ENCODE measurements at places on chromosomes 6 and 20.

DNA sequence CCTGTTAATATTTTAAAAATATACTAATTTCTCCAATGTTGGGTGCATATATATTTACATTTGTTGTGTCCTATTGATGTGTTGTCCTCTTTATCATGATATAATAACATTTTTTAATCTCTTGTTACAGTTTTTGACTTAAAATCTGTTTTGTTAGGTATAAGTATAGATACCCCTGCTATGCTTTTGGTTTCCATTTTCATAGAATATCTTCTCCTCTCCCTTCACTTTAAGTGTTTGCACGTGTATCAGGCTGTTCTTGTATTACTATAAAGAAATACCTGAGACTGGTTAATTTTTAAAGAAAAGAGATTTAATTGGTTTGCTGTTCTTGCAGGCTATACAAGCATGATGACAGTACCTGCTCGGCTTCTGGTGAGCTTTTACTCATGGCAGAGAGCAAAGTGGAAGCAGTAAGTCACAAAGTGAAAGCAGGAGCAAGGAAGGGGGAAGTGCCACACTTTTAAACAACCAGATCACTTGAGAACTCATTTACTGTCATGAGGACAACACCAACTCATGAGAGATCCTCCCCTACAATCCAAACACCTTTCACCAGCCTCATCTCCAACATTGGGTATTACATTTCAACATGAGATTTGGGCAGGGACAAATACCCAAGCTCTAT lies 340.5 kb upstream of the SYNCRIP start:
- DNase-seq = no peak

DNA sequence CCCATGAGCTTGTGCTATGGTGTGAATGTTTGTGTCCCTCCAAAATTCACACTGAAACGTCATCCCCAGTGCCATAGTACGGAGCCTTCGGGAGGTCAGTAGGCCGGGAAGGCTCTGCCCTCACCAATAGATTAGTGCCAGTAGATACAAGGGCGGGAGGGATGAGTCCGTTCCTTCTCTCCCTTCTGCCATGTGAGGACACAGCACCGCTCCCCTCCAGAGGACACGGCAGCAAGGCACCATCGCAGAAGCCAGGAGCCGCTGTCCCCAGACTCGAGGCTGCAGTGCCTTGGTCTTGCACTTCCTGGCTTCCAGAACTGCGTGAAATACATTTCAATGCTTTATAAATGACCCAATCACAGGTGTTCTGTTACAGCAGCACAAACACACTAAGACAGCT lies 39.2 kb upstream of the BHLHE23 start:
- DNase-seq = no peak

- no peak for DNase-seq
These were observed 125.9 kb upstream of the ESR1 start for GRCh38 chr6:151681433-151682059.

DNA sequence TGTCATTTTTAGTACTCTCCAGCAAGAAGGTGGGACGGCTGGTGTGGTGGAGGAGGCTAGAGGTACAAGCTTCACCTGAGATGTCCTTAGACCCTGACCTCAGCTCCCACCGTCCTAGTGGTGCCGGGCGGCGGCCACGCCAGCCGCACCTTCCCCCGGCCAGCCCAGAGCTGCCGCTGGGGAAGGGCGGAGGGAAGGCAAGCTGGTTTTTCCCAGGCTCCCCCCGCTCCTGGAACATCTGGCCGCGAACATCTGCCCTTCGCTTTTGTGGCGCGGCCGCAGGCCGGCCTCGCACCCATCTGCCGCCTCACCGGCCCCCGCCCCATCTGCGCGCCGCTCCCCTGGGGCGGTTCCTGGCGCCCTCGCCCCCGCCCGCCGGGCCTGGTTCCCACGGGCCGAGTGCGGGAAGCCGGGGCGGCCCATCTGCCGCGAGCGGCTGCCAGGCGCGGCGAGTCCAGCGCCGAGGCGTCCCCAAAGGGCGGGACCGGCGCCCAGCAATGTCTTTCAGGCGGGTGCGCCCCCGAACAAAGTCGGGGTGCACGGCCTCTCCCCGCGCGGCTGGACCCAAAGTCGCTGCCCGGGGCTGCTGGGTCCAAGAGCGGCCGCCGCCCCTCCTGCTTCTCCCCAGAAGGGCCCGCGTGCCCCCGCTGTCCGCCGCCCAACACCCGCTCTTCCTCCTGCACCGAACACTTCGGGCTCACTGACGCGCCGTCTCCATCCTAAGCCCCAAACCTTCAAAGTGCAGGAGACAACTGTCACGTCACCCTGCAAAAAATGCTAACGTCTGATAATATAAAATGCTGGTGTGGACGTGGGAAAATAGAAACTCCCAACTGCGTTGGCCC lies 17.3 kb upstream of the ID1 start:
- no peak for DNase-seq

DNA sequence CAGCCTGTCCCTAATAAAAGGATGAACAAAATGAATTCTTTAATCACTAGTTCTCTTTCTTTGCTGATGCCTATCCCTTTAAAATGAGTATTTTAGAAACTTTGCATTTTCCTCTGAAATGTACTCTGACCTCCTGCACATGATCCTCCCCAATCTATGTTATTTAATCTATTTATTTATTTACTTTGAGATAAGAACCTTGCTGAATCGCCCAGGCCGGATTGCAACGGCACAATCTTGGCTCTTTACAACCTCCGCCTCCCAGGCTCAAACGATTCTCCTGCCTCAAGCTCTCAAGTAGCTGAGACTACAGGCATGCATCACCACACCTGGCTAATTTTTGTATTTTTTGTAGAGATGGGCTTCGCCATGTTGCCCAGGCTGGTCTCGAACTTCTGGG lies 27.9 kb downstream of the ADTRP start:
- no peak for DNase-seq

- peak; percentile 24 for DNase-seq
These were observed 516 bp downstream of the GTPBP2 start for GRCh38 chr6:43628393-43629103.

DNA sequence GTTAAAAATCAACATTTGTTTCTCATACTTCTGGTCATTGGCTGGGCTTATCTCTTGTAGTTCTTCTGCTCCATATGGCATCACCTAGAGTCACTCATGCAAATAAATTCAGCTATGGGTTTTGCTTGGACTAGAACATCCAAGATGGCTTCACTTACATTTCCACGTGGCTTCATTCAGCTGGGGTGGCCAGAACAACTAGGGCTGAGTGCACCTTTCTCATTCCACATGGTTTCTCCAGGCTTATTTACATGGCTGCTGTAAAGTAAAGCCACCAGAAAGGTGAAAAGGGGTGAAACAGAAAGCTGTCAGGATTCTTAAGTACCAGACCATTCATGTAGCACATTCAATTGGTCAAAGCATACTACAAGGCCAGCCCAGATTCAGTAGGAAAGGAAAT lies 151.1 kb upstream of the BMP2 start:
- DNase-seq = no peak

DNA sequence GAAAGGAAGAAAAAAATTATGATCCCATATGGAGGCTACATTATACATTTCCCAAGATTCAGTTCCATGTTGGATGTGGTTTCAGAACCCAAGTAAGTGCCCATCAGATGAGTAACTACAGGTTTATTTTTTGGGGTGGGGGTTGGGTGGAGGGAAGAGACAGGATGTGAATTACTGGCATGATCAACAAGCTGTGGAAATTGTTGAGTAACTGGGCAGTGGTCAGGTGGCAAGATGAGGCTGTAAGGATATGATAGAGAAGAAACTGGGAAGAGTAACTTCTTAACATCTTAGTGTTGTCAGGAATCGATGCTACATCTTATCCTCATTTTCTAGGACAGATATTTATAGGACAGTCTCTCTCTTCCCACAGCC lies 153.5 kb downstream of the CFAP61 start:
- DNase-seq = no peak

DNA sequence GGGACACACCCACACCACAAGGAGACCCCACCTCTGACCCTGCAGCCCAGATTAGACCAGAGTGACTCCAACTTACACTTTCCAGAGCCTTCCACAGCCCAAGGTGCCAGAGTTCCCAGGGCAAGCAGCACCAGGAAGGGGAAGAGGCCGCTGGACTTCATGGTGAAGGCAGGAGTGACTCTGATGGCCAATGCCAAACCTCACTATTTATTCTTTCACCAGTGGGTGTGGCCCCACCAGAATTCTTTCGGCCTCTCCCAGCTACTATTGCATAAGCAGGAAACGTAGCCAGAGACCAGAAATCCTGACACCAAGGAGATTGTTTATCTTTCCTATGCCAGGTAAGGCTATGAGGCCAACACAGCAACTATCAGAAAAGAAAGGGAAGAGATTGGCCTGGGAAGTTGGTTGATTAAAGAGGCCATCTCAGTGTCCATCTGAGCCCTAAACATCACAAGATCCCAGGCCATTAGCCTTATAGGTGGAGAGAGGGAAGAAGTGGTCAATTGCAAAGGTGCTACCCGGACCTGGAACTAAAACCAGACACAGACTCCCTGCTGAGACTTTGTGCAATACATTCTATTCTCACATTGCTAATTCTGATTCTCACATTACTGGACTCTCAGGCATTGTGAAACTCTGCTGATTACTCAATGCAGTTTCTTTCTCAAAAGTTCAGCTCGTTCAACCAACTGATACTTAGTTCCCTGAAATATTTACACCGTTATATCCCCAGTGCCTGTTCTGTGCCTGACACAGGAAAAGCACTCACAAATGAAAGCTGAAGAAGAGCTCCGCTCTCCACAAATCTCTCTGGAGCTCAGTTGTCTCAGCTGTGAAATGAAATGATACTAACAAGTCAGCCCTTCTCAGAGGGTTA lies at the start of gene SLPI:
Gene SLPI, minus strand, starts transcription at position 182 of the 880 bp plus-strand sequence. Its CDS starts 21 bp downstream, at position 161.
- DNase-seq = no peak

Data from activated T-helper 9 cell treated with anti-CD3 and anti-CD28 coated beads, Interleukin-2, amount 50 U/mL, for 16 hours (primary cell).